ENCODE measurements at places on chromosomes 4 and X. TPM values are rescaled to one million over a fixed set of nuclear protein-coding genes. Genes with fewer than 3 reads are reported as not detected.

The MAGIX gene
- total RNA-seq: 1.1 TPM

The CLIC2 gene
- 0.22 TPM for total RNA-seq

The L1CAM gene
- total RNA-seq: 18.2 TPM

The AKAP4 gene
- total RNA-seq: not detected

The IBSP gene
- 0.14 TPM for total RNA-seq

The FATE1 gene
- total RNA-seq: not detected

The RBM46 gene
- not detected for total RNA-seq

The PPA2 gene
- total RNA-seq: 61.7 TPM

The IQSEC2 gene
- 11.7 TPM for total RNA-seq

The UBL4A gene
- 33.0 TPM for total RNA-seq

The SSX2B gene
- not detected for total RNA-seq

The PAGE4 gene
- not detected for total RNA-seq

The CENPVL1 gene
- total RNA-seq: not detected

The PPP1R2C gene
- total RNA-seq: not detected

The TRIM60 gene
- total RNA-seq: 1.1 TPM

The WDR17 gene
- 0.66 TPM for total RNA-seq

The CT55 gene
- total RNA-seq: not detected

The ITIH6 gene
- not detected for total RNA-seq

The CYSLTR1 gene
- 0.29 TPM for total RNA-seq

The HMGN5 gene
- 1.1 TPM for total RNA-seq

The PTTG2 gene
- not detected for total RNA-seq

The ARR3 gene
- total RNA-seq: not detected

The FRG2 gene
- total RNA-seq: not detected

The ITGB1BP2 gene
- total RNA-seq: 2.0 TPM

The TET2 gene
- 20.5 TPM for total RNA-seq

The FAM120C gene
- total RNA-seq: 8.9 TPM

The RNF212 gene
- total RNA-seq: 0.72 TPM

The FRMD7 gene
- not detected for total RNA-seq

The PDGFC gene
- 151 TPM for total RNA-seq

The WWC2 gene
- 45.1 TPM for total RNA-seq

Data from placental pericyte (primary cell).